Stimulated activated CD8-positive, alpha-beta memory T cell treated with anti-CD3 and anti-CD28 coated beads, Interleukin-4, amount 100 ng/mL, for 4 hours (primary cell): ENCODE measurements at places on chromosomes 7 and 10.

DNA sequence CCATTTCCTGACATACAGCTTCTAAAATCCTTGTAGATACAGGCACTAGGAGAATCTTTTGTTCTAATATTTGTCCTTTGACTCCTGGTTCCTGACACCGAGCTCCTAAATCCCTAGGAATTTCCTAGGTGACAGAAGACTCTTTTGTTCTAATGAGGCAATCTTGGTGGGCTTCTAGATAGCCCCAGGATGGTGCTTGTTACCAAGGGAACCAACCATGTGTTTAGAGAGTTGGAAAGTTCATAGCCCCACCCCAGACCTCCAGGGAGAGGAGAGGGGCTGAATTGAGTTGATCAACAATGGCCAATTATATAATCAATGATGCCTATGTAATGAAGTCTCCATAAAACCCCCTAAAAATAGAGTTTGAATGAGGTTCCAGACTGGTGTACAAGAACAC, 145.1 kb downstream of the JMJD1C start:
- no peak for DNase-seq

DNA sequence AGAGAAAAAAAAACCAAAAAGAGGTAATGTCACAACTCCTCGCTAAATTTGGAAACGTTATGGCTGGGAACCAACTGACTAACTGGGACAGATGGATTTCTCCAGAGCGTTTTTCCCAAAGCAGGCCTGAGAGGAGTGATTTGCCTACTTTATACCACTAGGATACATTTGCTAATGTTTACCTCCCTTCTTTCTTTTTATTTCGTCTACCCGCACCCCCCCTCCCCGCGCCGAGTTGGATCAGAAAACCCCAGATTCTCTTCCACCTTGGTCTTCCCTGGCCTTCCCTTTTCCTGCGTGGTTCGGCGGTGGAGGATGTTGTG, 7.2 kb downstream of the CPA2 start:
- no peak for DNase-seq

DNA sequence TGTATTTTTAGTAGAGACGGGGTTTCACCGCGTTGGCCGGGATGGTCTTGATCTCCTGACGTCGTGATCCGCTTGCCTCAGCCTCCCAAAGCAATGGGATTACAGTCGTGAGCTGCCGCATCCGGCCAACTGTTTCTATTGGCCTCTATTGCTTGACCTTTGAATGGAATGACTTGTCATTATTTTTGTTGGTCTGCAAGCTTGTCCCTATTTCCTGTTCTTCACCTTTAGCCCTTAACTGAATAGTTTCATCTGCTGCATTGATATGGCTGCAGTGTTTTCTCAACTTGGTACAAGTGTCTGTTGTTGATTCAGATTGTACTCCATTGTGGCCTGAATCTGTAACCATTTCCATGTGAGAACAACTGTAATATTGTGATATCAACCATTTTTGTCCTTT, 105.5 kb downstream of the POLL start:
- no peak for DNase-seq

DNA sequence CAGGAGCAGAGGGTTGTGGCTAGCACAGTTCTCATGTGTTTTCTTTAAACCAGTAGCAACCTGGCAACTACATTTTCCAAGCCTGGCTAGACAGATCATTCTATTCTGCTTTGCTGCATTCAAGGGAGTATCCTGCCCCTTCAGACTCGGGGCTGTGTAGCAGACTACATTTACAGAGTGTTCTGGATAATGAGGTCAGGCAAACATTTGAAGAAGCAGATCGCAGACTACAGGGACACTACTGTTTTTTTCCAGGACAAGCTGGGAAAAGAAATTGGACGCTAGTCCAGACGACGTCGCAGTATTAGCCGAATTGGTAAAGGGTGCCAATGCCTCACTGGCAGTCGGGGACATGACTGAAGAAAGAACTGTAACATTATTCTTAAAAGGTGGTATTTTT, 61.0 kb upstream of the PAPSS2 start:
- DNase-seq, result no peak

DNA sequence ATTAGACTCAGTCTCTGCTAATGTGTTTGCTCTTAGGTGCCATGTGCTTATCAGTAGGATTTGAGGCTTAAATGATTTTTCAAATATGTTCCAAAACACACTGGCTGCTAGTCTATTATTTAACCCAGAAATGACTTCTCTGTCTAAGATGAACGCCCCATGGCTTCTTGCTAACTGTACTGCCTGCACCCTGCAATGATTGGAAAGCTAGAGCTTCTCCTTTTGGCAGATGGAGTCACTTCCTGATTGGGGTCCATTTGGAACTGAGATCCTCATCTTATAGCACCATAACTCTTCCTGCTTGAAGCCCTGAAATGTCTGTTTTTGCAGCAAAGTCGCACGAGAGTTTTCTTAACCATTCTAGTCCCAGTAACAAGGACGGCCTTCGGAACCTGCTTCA, 186.5 kb upstream of the ADO start:
- no peak for DNase-seq

DNA sequence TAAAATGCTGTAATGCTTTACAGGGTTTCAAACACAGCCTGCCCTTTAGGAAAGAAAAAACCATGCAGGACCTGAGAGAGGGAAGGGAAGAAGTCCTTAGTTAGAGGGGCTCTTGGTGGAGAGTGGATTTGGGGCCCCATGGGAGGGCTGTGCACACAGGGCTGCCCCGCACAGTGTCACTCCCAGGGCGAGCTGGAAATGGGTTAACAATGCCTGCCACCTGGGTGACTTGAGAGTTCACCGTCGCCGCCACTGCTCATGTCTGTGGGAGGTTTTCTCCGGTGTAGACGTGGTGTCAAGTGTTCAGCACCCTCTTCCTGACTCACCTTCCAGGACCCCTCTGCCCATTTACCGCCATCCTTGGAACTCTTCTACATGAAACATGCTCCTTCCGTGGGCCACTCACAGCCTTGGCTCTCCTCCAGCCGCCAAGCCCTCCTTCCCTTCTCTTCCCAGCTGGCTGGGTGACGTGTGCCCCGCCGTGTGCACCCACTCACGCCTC, 686.4 kb downstream of the SDK1 start:
- DNase-seq, result no peak

DNA sequence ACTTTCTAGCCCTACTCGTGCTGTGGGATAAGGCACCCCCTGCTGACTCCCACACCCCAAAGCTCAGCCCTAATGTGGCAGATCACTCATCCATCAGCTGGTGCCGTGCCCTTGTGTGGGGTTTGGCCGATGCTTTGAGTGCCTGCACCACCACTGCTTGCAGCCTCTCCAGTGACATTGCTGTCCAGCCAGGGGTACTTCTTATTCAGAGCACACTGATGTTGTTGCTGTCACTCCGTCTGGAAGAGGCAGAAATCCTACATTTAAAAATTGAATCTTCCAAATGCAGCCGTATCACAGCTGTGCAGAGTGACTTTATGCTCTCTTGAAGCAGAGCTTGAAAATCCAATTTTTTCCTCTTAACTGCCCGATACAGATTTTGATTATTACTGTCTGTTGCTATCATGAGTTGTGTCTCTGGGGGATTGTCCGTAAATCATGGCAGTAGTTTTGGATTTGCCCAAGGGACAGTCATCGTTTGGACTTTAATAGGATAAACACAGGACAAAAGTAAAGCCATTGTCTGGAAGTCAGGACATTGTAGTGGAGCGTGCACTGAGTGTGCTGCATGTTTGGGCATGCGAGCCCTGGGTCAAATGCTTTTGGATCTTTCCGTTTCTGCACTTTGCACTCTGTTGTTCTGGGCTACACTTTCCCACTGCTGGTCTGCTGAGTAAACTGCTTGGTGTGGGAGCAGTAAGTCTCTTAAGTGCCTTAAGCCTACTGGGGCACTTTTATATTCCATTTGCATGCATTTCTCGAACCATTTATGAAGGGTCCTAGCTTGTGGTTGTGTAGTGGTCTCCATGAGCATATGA, 128.2 kb downstream of the DOCK1 start:
- no peak for DNase-seq

GRCh38 chr10:62895063-62895462, 78.9 kb upstream of the EGR2 start:
- no peak for DNase-seq

GRCh38 chr10:18527687-18528086, 123.7 kb downstream of the NSUN6 start:
- DNase-seq, result no peak

- DNase-seq, result no peak
Measured at GRCh38 chr10:49115015-49115795, at the start of gene VSTM4. TSS of gene VSTM4 (minus strand) at chr10:49115522. CDS start at chr10:49115485, 37 bp downstream.

GRCh38 chr10:5694573-5694972, 9.9 kb downstream of the TASOR2 start:
- DNase-seq, result no peak

GRCh38 chr7:100888291-100888987, 1.1 kb downstream of the UFSP1 start:
- DNase-seq, result no peak

DNA sequence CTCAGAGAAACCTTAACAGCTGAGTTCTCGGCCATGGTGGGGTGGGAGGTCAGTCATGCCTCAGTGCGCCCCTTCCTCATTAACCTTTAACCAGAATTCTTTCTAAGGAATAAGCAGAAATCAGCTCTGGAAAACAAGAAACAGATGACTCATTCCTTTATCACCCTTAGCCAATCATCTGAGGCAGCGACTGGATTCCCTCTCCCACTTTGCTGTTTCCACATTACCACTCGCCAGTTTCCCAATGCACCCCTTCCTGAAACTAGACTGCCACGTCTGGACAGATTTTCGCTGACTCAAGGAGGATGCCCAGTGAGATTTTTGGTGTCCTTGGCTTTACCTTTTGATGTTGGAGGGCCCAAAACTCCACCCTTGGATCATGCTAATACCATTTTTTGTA, 223.8 kb downstream of the PLXDC2 start:
- no peak for DNase-seq

DNA sequence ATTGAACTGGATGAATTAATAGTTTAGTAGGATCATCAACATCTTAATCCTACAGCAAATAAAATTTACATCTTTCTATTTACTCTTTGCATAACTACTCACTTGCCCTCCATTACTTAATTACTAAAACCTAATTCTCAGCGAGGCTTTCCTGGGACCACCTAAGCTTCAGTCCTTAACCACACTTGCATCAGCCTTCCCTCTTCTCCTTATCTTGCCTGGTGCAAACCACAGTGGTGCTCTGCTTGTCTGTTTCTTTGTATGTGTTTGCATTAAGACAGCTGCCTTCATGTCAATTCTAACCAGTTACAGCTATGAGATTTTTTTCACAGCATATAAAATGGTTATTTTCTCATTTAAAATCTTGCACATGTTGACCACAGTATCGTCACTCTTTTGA, 72.6 kb upstream of the ZNF92 start:
- DNase-seq, result no peak

GRCh38 chr7:10685040-10685439, 288.6 kb upstream of the PHF14 start:
- no peak for DNase-seq

DNA sequence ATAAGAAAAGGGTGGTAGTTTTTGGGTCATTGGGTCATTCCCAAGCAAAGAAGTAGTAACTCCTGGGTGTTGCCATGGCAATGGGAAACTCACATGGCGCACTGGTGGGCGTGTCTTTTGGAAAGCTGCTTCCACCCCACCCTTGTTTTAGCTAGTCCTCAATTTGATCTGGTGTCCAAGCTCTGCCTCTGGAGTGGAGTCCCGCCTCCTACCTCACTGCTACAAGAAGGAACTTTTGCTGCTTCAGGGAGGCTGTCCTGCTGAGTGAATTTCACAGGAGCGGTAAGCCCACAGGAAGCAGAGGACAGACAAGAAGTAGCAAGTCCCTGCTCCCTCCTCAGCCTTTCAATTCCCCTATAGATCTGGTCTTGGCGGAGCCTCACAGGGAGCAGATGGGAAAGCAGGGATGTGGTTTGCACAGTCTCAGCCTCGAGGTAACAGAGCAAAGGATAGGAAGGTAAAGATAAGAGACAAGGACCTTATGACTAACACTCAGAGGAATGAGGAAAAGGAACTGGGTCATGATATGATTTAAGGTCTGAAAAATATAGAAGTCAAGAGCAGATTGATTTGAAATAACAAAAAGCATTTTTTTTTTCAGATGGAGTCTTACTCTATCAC, 700.3 kb downstream of the TNS3 start:
- no peak for DNase-seq

GRCh38 chr10:77359950-77360520, 277.6 kb downstream of the KCNMA1 start:
- no peak for DNase-seq

GRCh38 chr10:33125522-33126517, 167.8 kb upstream of the ITGB1 start:
- no peak for DNase-seq

DNA sequence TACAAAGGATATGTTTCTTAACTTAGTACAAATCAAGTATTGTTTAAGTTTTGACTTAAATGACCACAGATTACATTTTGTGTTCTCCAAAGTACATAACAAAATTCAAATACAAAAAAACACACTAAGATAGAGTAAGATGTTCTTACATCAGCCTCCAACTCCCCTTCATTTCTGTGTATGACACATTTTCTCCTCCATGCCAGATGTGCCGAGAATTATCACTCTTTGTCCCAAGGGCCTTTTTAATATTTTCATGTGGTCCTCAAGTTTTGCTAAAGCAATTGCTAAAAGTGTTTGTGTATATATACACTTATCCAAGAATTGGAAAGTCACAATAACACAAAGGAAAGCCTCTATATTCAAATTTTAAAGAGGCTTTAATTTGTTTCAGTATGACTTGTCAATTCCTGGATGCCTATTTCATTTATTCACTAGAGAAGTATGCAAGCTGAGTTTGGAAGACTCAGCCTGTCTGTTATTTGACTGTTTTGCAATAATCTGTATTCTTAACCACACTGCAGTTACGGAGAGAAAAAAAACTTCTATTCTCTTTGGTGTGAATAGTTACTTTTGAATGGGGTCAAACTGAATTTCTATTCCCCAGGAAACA, 586.4 kb upstream of the SEMA3D start:
- no peak for DNase-seq

DNA sequence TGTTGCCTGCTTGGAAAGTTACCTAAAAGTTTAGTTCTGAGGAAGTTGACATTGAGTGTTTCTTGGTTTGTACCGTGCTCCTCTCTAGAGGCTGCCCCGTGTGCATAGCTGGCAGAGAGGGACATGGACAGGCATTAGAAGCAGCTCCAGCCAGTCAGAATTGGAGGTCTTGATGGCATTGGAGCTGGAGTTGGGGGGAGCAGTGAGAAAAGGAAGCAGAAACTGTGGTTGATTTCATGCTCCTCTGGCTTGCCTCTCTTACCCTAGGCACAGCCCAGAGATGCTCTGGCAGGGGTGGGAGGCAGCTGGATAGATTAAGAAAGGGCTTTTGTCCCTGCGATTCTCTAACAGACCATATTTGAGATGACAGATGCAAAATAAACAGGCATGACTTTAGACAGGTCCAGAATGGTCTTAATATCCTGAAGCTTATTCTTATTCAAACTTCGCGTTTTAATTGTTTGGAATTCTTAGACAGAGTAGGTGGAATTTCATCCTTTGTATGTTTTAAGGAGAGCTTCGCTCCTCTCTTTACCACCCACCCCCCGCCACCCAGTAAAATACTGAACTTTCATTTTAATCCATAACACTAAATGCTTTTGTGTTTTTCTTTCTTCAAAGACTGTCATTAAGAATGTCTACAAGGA, 73.5 kb upstream of the GLCCI1 start:
- DNase-seq, result no peak
